Right forelimb (tissue), 1 donor: ENCODE measurements at places on chromosomes 6 and 20.

GRCh38 chr6:31829633-31830283, 2.2 kb downstream of the HSPA1B start:
- DNase-seq: no peak

DNA sequence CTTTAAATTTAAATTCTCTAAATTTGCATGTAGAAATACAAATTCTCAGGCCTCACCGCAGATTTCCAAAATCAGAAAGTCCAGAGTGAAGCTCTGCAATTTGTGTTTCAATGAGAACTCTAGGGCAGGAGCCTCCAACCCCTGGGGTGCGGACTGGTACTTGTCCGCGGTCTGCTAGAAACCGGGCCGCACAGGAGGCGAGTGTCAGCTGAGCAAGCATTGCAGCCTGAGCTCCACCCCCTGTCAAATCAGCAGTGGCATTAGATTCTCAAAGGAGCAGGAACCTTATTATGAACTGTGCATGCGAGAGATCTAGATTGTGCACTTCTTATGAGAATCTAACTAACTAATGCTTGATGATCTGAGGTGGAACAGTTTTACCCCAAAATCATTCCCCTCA, 203.0 kb upstream of the PCSK2 start:
- no peak for DNase-seq

DNA sequence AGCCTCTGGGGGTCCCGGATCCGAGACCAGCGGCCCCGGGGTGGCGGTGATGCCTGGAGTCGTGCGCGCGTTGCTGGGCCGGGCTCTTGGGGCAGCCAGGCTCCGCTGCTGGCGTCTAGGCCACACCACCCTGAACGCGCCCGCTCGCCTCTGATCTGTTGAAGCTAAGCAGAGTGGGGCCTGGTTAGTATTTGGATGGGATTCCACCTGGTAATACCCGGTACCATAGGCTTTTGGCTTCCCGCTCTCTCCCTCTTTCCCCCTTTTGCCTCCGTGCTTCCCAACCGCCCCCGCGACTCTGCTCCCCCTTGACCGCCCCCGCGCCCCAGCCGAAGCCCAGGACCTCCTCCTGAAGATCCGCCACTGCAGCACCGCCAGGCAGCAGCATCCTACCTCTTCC, 1383.5 kb upstream of the DEFB115 start:
- no peak for DNase-seq

DNA sequence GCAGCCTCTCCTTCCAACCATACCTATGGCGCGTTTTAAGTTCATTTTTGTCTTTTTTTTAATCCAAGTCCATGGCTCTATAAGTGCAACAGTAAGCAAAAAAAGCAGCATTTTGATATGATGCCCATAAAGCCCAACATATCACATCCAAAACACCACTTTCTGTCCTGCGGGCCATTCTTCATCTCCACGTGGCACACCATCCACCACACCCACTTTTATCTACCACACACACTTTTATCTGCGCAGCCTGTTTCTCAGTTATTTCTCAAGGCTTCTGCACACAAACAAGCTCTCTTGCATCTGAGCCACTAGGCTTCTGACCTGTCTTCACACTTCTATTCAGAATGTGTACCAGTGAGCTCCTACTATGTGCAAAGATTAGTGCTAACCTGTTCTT, 5.3 kb downstream of the GCLC start:
- DNase-seq: no peak

DNA sequence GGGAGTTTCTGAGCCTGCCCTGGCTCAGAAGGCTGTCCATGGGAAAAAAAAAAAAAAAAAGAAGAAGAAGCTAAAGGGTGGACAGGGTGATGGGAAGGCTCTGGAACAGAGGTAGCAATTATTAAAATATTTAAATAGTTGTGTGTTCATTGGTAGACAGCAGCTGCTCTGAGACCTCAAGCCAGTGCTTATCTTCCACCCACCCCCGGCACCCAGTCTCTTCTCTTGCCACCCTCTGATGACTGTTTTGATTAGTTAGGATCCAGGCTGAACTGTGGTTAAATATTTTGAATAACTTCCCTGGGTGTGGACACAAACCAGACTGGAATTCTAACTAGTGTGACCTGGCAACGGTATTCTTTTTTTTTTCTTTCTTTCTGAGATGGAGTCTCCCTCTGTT, 16.9 kb upstream of the SRSF3 start:
- no peak for DNase-seq
